ENCODE measurements at places on chromosomes 12 and 14.

- DNase-seq, result no peak
Observed at GRCh38 chr12:57574795-57575194, 16.2 kb upstream of the PIP4K2C start.

- DNase-seq, result no peak
Observed at GRCh38 chr12:43602738-43603137, 50.7 kb upstream of the ADAMTS20 start.

GRCh38 chr12:120696626-120697025 lies 9.7 kb downstream of the MLEC start:
- DNase-seq, result no peak

DNA sequence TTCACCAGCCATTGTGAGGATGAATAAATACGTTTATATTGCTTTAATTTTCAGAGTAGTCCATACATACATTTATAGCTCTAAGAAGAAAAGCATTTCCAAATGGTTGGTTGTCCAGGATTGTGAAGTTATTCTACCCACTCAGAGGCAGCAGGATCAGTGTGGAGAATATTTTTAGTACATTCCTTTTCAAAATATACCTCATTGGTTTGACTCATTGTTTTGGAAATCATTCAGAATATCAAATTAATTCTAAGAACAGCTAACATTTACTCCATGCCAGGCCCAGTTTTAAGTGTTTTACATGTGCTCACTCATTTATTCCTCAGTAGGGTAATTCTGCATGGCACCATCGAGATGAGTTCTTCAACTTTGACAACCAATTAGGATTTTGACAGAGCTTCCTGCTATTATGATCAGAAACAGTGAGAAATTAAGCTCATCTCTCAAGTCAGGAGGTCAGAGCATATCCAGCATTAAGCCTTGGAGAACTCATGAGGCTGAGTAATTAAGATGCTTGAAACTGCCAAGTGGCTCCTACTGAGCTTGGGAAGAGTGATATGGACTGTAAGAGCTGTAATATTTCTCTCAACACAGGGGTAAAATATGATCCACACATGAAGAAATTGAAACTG lies 153.3 kb upstream of the CLEC14A start:
- no peak for DNase-seq

DNA sequence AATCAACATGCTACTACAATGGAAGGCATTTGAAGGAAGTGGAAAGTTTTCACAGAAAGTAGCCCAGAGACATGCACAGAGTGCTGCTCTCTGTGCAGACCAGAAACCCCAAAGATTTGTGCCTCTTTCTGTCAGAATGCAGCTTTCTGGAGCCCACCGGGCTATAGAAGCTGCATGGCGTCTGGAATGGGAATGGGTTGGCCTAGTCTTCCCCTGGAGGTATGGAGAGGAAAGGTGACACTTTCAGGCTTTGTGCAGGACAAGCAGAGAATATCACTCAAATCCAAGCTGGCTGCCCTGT lies 21.3 kb upstream of the ZFP36L1 start:
- no peak for DNase-seq

GRCh38 chr12:69739287-69740191 lies 879 bp downstream of the RAB3IP start:
- no peak for DNase-seq

- DNase-seq, result no peak
Observed at GRCh38 chr14:67987606-67988005, 168.0 kb downstream of the RAD51B start.

DNA sequence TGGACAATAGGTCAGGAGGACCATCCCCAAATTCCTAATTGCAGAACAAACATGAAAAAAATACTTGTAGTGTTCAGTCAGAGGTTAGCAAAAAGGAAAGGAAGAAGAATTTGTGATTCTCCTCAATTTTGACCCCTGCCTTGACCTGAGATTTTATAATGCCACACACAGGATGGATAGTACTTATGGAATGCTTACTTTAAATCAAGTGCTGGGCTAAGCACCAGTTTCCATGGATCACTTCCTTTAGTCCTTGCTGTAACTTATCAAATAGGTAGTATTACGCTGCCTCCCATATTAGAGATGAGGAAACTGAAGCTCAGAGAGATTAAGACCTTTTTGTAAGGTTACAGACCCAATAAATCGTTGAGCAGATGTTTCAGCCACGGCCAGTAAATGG lies 81.2 kb upstream of the OVCH1 start:
- DNase-seq, result no peak

GRCh38 chr14:73289729-73290128 lies 52.4 kb downstream of the PAPLN start:
- peak; percentile 10 for DNase-seq

- DNase-seq, result no peak
Observed at GRCh38 chr12:97940629-97941028, 478.0 kb downstream of the RMST start.

- no peak for DNase-seq
Observed at GRCh38 chr14:87489196-87489819, 503.7 kb downstream of the GALC start.

DNA sequence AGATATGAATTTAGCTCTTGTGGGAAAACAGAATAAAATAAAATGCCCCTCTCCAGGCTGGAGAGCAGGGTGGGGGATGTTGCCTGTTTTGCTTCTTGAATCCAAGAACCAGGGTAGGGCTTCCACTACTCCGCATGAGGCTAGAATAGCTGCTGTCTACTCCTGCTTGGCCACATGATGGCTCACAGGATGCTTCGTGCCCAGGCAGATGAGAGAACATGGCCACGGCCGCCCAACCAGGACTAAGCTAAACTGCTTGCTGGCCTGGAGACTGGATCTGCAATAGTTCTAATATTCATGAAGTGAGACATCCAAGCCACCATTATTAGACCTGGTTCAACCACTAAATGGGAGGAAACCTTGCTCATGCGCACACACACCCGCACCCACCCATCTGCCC lies 122.2 kb upstream of the METAP2 start:
- DNase-seq, result no peak

DNA sequence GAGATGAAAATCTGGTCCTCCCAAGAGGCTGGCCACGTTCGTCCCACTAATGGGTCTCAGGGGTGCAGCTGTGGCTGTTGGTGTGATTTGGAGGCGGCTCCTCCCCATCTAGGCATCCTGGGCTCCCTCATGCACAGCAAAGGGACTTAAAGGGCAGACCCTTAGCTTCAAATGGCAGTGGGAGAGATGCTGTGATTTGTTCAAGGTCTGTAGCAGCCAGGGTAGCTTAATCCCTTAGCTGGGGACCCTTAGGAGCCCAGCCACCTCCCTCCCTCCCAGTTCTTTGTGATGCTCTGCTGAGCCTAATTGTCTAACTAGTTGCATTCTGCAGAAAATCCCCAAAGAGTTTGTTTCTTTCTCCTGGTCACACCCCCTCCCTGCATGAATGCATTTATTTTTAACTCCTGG lies 18.3 kb downstream of the DYRK4 start:
- DNase-seq, result no peak

GRCh38 chr12:3863756-3864155 lies 9.4 kb downstream of the PARP11 start:
- DNase-seq, result no peak

DNA sequence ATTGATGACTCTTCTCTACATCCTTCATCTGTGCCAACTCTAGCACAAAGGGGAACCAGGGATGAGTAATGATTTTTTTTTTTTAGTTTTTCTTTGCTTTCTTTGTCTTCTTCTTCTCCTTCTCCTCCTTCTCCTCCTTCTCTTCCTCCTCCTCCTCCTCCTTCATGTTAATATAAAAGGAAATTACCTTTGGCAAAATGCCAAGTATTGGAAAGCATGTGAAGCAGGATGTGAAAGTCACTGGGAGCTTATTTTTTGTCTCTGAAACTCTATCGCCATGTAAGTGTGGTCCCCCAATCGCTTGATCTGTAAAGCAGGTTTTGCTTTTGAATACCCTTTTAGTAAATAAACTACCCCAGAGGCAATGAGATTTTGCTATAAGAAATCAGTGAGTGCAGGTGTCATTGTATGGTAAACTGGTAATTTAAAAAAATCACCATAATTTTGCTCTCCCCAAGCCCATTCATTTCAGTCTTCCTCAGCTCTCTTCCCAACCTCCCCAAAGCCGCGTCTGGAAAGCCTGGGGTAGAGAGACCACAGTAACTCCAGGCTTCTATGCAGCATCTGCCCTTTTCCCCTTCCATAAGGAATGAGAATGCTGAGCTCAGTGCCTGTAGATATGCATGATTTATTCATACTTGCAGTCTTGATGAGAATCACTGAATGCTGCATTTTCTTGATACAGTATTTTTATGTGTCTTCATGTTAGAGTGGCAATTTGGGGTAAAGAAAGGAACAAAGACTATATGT lies 388.7 kb downstream of the TMEM117 start:
- no peak for DNase-seq
